ENCODE measurements at places on chromosomes 12 and 14. TPM values are rescaled to one million over a fixed set of nuclear protein-coding genes. Genes with fewer than 3 reads are reported as not detected.
A peak's percentile ranks its signal among the peaks of the same experiment; 100 is the strongest.

DNA sequence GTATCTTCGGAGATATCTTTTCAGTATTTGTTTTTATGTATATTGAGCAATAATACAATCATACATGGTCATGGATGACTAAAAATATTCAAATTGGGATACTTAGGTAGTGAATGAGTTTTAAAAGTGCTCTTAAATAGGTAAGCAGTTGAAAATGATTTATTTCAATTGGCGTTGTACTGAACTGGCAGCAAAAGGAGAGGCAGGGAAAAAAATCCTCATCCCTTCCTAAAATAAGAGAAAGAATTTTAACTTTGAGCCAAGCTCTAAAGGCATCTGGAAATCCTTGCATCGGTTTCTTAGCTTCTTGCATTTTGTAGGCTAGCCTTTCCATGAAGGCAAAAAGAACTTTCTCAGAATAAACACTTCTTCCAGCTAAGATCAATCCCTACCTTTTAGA lies 125.2 kb downstream of the MGST1 start:
- no peak for DNase-seq

DNA sequence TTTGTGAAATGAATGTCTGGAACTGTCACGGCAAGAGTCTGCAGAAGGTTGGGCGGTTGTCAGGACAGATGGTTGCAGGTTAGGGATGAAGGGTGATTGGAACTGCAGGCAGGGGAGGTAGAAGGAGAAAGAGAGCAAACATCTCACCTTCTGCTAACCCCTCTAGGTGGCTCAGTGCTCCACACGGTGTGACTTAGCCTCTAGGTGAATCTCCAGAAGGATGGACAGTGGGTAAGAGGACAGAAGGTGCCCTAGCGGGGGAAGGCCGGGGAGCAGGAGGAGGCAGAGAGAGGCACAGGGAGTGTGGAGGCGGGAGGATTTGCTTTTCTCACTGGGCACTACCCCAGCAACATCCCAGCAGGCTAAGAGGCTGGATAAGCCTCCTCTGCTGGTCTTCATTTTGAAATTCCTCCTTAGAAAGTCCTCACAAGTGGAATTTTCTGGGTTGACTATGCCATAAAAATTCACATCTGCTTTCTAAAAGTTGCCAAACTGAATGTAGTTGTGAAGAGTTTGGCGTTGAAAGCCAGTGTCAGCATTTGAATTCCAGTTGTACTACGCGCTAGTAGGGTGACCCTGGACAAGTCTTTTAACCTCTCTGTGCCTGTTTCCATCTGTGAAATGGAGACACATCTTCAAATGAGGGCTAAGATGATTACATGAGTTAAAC lies 10.7 kb upstream of the GPR68 start:
- no peak for DNase-seq

DNA sequence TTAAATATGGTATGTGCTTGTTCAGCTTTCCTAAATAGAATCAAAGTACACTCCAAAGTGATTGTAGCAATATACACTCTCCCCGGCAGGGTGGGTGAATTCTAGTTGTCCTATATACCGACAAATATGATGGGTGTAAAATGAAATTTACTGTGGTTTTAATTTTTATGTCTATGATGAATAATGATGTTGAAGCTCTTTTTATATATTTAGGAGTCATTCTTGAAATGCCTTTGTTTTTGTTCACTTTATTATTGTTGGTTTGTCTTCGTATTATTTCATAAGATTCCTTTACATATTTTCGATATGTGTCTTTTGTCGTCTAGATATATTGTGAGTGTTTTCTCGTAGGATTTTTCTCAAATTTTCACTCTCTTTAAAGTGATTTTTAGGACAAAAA lies 105.7 kb downstream of the PDE3A start:
- DNase-seq, result no peak

- DNase-seq, result no peak
Measured at GRCh38 chr14:86115972-86116371, 586.0 kb downstream of the FLRT2 start.

- no peak for DNase-seq
Measured at GRCh38 chr12:110345176-110345661, 58.3 kb downstream of the ANAPC7 start.

DNA sequence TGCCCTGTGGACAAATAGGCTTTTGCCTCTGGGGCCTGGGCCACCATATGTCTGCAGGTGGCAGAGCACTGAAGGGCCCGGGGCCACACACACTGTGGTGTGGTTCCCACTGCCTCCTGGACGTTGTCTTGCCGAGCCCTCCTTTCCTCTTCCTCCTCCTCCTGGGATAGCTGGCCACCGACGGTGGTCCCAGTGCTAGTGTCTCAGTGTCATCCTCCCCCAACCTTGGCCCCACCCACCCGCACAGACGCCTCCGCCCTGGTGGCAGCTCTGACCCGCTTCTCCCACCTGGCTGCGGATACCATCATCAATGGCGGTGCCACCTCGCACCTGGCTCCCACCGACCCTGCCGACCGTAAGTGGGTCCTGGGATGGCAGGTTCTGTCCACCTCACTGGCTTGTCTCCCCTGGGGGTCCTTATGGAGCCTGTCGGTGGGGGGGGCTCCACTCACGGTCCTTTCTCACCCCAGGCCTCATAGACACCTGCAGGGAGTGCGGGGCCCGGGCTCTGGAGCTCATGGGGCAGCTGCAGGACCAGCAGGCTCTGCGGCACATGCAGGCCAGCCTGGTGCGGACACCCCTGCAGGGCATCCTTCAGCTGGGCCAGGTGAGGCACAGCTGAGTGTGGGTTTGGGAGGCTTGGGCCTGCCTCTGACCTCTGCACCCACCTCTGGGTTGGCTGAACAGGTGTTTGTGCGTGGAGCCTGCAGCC lies 23.5 kb downstream of the HIP1R start:
- no peak for DNase-seq

GRCh38 chr12:132761032-132761920 lies at the start of gene ANKLE2:
Gene ANKLE2, minus strand, starts transcription at chr12:132761832. Its CDS starts 34 bp downstream, at chr12:132761798.
- DNase-seq, result peak; percentile 91

- DNase-seq, result peak; percentile 84
Measured at GRCh38 chr12:100141998-100142850, 450 bp downstream of the BLTP3B start.

GRCh38 chr14:72946491-72946890 lies 20.2 kb downstream of the DCAF4 start:
- DNase-seq, result peak; percentile 73

- no peak for DNase-seq
Measured at GRCh38 chr14:43706900-43707299, 800.2 kb downstream of the FSCB start.

DNA sequence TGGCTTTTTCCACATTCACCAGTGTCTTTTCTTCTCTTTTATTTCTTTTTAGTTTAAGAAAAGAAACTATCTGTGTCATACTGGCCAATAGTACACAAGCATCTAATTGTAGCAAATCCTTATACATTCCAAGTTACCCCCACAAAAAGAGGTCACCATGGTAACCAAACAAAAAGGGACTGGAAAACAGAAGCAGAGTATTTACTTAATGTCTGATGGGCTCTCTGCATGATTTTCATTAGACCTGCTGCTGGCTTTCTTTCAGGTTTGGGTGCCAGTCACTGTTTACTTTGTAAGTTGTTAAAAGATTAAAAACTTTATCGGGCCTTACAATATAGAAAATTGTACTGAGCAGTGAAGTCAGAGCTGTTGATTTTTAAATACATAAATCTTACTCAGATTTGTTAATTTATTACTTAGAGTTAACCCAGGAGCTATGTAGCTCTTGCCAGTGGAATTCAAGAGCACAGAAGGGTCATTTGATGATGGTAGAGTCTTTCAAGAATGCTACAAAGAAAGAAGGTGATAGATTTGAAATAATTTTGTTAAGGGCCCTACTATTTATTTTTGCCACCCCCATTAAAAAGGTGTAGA lies 123.9 kb downstream of the BRMS1L start:
- DNase-seq, result no peak

DNA sequence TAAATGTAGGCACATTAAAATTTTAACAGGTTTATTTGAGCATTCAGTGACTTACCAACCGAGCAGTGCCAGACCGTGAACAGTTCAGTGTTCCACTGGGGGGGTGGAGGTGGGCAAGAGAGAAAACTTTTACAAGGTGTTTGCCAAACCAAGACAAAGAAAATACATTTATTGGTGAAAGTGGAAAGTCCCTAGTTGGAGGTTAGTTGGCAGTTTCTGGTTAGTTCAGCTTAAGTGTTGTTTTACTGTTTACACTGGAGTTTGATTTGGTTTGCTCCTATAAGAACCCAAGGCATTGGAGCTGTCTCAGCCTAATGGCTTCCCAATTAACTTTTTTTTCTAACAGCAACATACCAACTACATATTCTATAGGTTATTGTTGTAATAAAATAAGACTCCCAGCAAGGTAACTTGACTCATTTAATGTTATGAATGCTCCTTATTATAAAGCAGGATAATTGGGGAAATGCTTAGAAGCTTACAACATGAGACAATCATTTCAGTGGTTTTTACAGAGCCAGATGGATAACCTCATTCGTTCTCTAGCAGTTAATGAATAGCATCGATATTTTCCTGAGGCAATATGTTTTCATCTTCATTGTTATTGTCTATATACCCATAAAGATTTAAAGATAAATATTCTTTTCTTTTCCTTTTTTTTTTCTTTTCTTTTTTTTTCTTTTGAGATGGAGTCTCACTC lies 115.8 kb downstream of the ETNK1 start:
- DNase-seq, result no peak

DNA sequence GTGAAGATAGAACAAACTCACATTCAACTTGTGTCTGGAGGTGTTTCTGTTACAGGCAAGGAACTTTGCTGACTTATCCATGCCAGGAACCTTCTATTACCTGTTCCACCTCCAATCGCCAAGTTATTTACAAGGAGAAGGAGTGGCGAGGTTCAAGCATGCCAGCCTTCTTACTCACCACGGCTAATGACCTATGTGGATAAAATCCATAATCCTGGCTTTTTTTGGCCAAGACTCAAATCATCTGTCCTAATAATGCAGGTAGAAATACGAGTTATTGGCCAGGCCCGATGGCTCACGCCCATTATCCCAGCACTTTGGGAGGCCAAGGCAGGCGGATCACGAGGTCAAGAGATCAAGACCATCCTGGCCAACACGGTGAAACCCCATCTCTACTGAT lies 241.6 kb downstream of the TMEM132D start:
- DNase-seq, result no peak

GRCh38 chr14:23697680-23698079 lies 61.5 kb downstream of the DHRS2 start:
- DNase-seq, result no peak

DNA sequence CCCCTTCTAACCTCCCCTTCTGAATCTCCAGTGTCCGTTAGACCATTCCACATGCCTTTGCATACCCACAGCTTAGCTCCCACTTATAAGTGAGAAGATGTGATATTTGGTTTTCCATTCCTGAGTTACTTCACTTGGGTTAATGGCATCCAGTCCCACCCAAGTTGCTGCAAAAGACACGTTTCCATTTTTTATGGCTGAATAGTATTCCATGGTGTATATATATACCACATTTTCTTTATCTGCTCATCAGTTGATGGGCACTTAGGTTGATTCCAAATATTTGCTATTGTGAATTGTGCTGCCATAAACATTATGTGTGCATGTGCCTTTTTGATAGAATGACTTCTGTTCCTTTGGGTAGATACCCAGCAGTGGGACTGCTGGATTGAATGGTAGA lies 67.8 kb downstream of the MVK start:
- DNase-seq, result no peak

DNA sequence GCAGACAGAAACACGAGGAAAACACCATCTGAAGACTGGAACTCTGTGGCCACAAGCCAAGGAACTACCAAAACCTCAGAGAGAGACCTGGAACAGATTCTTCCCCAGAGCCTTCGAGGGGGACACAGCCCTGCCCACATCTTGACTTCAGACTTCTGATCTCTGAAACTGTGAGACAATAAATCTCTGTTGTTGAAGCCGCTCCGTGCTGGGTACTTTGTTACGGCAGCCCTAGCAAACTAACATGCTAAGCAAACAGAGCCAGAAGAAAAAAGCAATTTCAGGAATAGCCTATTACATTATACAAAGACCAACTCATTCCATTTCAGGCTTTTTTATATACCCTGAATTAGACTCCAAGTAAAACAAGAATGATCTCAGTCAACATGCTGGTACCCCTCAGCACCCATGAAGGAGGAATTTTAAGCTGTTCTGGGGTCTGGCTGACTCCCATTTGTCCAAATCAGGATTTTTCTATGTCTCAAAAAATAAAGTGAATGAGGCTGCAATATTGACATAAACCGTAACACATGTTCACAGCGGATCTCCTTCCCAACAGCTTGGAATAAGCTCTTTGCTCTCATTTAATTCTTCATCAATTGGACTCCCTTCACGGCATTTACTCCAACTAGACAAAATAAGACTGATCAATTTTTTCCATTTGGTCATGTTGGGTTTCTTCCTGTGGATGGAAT lies 190.1 kb downstream of the FOXN3 start:
- DNase-seq, result no peak

- peak; percentile 91 for DNase-seq
Measured at GRCh38 chr12:104604070-104604994, 147.6 kb downstream of the CHST11 start.

GRCh38 chr12:132432721-132433577 lies 57.0 kb upstream of the FBRSL1 start:
- DNase-seq, result no peak

GRCh38 chr14:104927901-104928300 lies 3.2 kb downstream of the PLD4 start:
- no peak for DNase-seq

DNA sequence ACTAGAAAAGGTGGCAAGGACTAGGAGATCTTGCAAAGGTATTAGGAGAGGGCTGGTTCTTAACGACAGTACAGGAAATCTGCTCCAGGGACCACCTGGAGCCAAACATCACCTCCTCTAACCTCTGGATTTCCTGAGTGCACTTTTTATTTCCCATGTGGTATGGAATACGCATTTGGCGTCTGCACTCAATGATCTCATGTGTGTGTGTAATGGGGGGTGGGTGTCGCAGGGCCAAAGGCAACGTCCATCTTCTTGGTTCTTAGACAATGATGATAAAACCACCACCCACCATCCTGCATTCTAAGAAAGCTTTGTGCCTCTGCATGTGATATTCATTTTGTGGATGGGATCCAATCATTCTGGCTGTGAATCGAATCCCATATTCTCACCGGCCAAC lies 68.8 kb downstream of the CLMN start:
- DNase-seq, result no peak

DNA sequence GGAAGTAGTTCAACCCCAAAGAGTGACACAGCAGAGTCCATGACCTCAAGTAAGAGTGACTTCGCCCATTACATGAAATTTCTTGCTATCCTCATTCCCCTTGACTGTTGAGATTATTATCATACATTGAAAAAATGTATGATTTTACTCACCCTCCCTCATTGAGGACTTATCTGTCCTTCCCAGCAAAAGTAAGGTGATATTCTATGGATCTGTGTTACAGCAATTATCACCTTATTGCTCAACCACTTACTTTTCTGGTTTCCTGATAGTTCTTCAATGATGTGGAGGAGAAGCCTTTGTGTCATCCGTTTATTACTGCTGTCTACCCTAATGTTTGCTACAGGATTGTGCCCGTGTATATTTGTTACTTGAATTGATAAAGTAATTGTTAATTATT lies 306.2 kb downstream of the TRHDE start:
- DNase-seq, result no peak

- no peak for DNase-seq
Measured at GRCh38 chr12:105850103-105850968, 288.4 kb downstream of the NUAK1 start.

The RNF31 gene
- 34.9 TPM for total RNA-seq

The MANSC4 gene
- not detected for total RNA-seq

The SLC25A47 gene
- not detected for total RNA-seq

The INSM2 gene
- total RNA-seq, result not detected

The SOX5 gene
- total RNA-seq, result 18.1 TPM

The NINJ2 gene
- total RNA-seq, result 5.6 TPM

The PAX9 gene
- total RNA-seq, result not detected

The RPGRIP1 gene
- 0.88 TPM for total RNA-seq

The C1RL gene
- 122 TPM for total RNA-seq

The RFLNA gene
- total RNA-seq, result 0.97 TPM

The TTC7B gene
- 75.7 TPM for total RNA-seq

The MYO1H gene
- total RNA-seq, result not detected

All from posterior vena cava (tissue), 2 donors.